ENCODE measurements at places on chromosomes 1 and 21. TPM values are rescaled to one million over a fixed set of nuclear protein-coding genes. Genes with fewer than 3 reads are reported as not detected.

Gene DNASE2B
- total RNA-seq, result not detected

Gene TRPM2
- 7.8 TPM for total RNA-seq

Gene SEMA6C
- total RNA-seq, result 1.5 TPM

Gene GJA8
- total RNA-seq, result not detected

Gene TCP10L
- total RNA-seq, result 0.75 TPM

Gene RAB13
- total RNA-seq, result 167 TPM

Gene KCNJ9
- not detected for total RNA-seq

Gene LSS
- 16.2 TPM for total RNA-seq

Gene MTARC1
- total RNA-seq, result 9.5 TPM

Gene CDC20
- total RNA-seq, result 196 TPM

Gene RGS5
- total RNA-seq, result 1.5 TPM

Gene AIRE
- total RNA-seq, result not detected

Gene RNF186
- total RNA-seq, result not detected

Gene PLA2G2D
- total RNA-seq, result not detected

Gene CHI3L1
- total RNA-seq, result 0.24 TPM

Gene ST6GALNAC5
- total RNA-seq, result 0.09 TPM

Gene PGBD5
- 0.36 TPM for total RNA-seq

Gene GABRD
- 0.39 TPM for total RNA-seq

Gene LCE1D
- total RNA-seq, result not detected

Gene KRTAP10-2
- not detected for total RNA-seq

Gene NKAIN1
- 1.1 TPM for total RNA-seq

Gene CD48
- total RNA-seq, result not detected

Gene ADORA3
- not detected for total RNA-seq

Gene MPC2
- total RNA-seq, result 50.2 TPM

Gene SPRTN
- 14.4 TPM for total RNA-seq

Gene ANKRD65
- 0.05 TPM for total RNA-seq

Gene FAM43B
- total RNA-seq, result 4.3 TPM

Gene PCAT6
- total RNA-seq, result 3.5 TPM

Gene IRF6
- total RNA-seq, result 0.21 TPM

Gene S100A3
- 123 TPM for total RNA-seq

Gene CD247
- total RNA-seq, result 0.83 TPM

Gene KRTAP21-2
- not detected for total RNA-seq

Gene WDR64
- total RNA-seq, result not detected

Gene AADACL3
- not detected for total RNA-seq

Gene FAM163A
- not detected for total RNA-seq

Gene LDLRAD1
- total RNA-seq, result not detected

Gene RGS1
- not detected for total RNA-seq

Gene EVI5
- total RNA-seq, result 8.8 TPM

Gene C1orf105
- total RNA-seq, result not detected

Gene PRKAB2
- total RNA-seq, result 7.5 TPM

Gene TAGLN2
- total RNA-seq, result 994 TPM

Gene OR2G6
- total RNA-seq, result not detected

Gene S1PR1
- 0.22 TPM for total RNA-seq

Gene PLD5
- 2.4 TPM for total RNA-seq

Gene OVAAL
- total RNA-seq, result 0.46 TPM

Gene EPHA2
- total RNA-seq, result 130 TPM
